ENCODE measurements at places on chromosomes 7 and 10. TPM values are rescaled to one million over a fixed set of nuclear protein-coding genes. Genes with fewer than 3 reads are reported as not detected.

The PLEKHS1 gene
- polyA plus RNA-seq: 1.1 TPM

The TEX47 gene
- not detected for polyA plus RNA-seq

The TRIM50 gene
- 28.0 TPM for polyA plus RNA-seq

The BLVRA gene
- 67.1 TPM for polyA plus RNA-seq

The NUTM2D gene
- polyA plus RNA-seq: 1.2 TPM

The AZGP1 gene
- 422 TPM for polyA plus RNA-seq

The SPDYE1 gene
- not detected for polyA plus RNA-seq

The HKDC1 gene
- 0.19 TPM for polyA plus RNA-seq

The GARIN1A gene
- polyA plus RNA-seq: 0.61 TPM
